ENCODE measurements at places on chromosomes 2 and 18.

DNA sequence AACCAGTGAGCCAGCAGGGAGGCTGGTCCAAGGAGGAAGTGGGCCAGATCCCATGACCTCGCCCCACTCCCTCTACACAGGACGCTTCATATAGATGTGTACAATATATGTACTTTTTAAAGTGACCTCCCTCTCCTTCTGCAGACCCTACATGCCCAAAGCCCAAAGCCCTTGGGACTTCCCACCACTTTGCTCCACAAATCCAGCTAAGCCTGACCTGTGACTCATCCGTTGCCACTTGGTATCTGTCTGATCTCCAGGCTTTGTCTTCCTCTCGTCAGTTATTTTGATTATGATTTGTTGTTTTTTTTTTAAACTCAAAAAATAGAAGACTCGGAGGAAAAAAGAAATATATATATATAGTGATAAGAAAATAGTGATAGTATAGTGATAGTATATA, 470.8 kb downstream of the KCNJ3 start:
- no peak for DNase-seq

GRCh38 chr2:225041851-225042799, at the start of gene DOCK10:
Gene DOCK10, minus strand, starts transcription at chr2:225042468. Its CDS starts 94 bp downstream, at chr2:225042374.
- DNase-seq = peak; percentile 15

GRCh38 chr2:71536226-71536671, 82.9 kb downstream of the DYSF start:
- no peak for DNase-seq

DNA sequence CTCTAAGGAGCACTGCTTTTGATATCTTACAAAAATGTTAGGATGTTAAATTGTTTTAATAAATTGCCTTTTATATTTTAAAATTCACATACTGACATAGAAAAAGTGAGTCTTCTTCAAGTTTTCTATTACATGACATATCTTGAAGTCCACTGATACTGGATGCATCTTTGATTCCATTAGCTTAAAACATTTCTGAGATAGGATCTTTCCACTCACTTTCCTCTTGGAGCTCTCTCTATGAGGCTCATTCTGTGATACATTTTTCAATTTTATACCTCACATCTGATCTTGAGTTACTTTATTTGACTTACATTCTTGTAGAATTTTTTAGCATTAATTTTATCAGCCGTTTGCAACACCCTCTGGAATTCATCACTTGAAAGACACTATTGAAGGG, 86.8 kb upstream of the NOL4 start:
- DNase-seq = no peak

- DNase-seq = no peak
Measured at GRCh38 chr2:213002383-213002782, 149.0 kb downstream of the IKZF2 start.

DNA sequence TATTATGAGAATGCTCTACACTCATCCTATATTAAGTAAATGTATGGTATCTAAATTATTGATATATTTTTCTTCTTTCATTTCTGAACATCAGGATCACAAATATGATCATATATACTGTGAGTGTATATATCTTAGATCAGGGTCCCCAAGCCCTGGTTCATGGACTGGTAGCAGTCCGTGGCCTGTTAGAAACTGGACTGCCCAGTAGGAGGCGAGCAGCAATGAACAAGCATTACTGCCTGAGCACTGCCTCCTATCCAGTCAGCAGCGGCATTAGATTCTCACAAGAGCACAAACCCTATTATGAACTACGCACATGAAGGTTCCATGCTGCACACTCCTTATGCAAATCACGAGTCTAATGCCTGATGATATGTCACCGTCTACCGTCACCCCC, 1247.1 kb upstream of the NXPH2 start:
- no peak for DNase-seq

- DNase-seq = no peak
Measured at GRCh38 chr2:216194013-216194412, 84.9 kb downstream of the XRCC5 start.

DNA sequence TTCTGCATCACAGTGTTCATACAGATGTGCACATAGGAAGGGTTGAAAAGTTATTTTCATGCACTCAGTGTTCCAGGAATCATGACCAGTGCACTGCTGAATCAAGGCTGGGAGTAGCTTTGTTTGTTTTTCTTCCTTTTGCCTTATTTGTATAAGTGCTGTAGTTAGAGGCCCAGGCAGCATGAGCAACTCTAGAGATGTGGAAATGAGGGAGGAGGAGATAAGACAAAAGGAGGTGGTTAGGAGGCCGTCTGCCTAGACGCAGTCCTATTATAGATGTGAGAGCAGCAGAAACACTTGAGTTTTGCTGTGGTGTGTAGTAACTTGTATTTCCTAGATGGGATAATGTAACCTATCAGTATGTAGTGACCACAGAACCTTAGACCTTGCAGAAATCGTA, 264.3 kb upstream of the RASGRP3 start:
- DNase-seq = no peak

GRCh38 chr2:29123617-29124349, 8.6 kb downstream of the CLIP4 start:
- no peak for DNase-seq

- no peak for DNase-seq
Measured at GRCh38 chr2:118084491-118085089, 3.7 kb upstream of the INSIG2 start.

DNA sequence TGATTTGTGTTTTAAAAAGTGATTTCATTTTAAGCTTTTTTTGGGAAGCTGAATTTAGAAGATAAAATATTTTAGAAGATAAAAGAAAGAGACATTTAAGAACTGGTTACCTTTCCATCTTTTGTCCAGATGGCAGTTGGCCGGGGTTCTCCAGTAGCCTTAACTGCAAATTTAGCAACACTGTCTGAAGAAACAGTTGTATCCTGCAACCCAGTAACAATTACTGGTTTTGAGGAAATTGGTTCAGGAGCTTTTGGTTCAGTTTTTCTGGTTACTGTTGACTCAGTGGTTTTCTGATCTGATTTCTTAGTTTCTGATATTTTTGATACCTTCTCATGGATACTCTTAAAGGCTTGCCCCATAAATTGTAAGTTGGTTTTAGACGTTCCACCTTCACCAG, 49.9 kb downstream of the PLEKHA3 start:
- DNase-seq = no peak

- DNase-seq = no peak
Measured at GRCh38 chr2:226185616-226186211, 613.9 kb downstream of the IRS1 start.

GRCh38 chr2:190637281-190637734, 11.6 kb upstream of the NAB1 start:
- no peak for DNase-seq

GRCh38 chr2:133411857-133412256, 156.4 kb downstream of the NCKAP5 start:
- no peak for DNase-seq

GRCh38 chr2:238462782-238463396, 36.2 kb downstream of the ASB1 start:
- DNase-seq = no peak

DNA sequence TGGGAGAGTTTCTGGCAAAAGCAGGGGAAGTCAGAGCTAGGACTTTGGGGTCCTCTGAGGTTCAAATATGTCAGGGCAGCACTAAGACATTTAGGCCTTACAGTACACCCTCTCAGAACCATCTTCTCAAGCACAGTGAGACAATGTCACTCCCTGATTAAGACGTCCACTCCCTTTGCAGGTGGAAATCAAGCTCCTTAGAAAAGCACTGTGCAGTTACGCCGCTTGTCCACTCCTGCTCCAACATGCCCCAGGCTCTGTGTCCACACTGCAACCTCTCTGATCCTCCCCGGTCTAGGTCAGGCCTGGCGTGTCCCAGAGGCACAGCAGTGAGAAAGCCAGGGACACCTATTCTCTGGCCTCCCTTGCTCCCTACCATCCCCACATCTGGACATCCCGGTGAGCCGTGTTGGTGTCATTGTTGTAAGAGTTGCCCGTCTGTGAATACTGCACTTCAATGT, 528.6 kb upstream of the ID2 start:
- no peak for DNase-seq

DNA sequence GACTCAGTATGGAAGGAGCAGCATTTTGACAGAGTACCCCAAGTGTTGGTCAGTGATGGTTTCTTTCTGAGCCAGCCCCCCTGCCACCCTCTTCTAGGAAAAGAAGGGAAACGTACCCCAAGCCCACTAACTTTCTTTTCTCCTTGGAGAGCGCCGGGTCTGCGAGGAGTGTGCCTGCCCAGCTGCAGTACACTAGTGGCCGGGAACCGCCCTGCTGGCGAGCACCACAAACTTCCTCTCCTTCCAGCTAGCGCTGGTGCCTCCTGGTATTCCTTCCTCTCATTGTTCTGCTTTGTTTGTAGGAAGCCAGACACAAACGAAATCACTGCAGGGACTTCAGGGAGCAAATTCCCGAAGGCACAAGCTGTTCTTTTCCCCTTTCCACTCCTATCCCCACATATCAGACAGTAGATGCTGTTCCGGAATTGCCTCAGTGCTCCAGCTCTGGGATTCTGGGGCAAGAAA, 1.8 kb downstream of the CCDC85A start:
- peak; percentile 26 for DNase-seq

GRCh38 chr18:22193466-22193865, 24.1 kb downstream of the GATA6 start:
- peak; percentile 70 for DNase-seq

- DNase-seq = no peak
Measured at GRCh38 chr2:201933792-201934237, 99.8 kb upstream of the FZD7 start.

All from uterus (tissue), 4 donors.